ENCODE measurements at places on chromosomes 11 and 22.

DNA sequence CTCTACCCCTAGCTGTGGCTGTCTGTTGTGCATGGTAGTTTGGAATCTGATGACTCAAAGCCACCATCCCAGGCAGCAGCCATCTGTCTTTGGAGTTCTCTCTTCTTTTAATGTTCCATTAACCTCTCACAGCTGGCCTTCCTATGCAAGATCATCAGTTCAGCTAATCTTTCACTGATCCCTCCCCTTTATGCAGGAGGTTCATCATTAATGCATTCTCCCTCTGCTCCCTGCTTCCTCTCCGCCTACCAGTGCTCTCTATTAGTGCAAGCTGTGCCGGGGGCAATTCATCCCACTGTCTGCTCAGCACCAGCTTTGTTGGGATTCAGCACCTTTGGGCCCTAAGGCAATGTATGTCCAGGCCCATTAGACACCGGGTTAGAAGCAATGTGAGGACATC is 413.0 kb upstream of the LRRC4C start:
- DNase-seq = peak; percentile 80

- DNase-seq = no peak
Observed at GRCh38 chr11:62732830-62733229, 4.5 kb downstream of the TTC9C start.

DNA sequence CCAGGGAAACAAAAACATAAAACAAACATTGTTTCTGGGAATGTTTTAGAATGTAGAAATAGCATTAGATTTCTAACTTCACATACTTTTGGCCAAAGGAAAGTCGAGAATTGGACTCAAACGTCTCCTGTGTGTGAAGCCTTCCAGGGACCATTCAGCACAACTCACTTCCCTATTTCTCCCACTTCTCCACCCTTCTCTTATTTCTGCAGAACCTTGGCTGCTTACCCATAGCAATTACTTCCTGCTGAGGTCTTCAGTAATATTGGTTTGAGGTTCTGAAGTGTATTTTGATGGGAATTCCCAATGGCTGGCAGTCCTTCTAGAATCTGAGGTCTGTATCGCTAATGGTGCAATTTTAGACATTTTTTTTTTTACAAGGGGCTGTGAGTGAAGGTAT is 158.3 kb upstream of the SNX19 start:
- DNase-seq = no peak

GRCh38 chr11:67640021-67640757 is 626 bp upstream of the TBX10 start:
- peak; percentile 53 for DNase-seq
